Endothelial cell of umbilical vein (primary cell): ENCODE measurements at places on chromosomes 2 and 18. TPM values are rescaled to one million over a fixed set of nuclear protein-coding genes. Genes with fewer than 3 reads are reported as not detected.
A peak's percentile ranks its signal among the peaks of the same experiment; 100 is the strongest.

DNA sequence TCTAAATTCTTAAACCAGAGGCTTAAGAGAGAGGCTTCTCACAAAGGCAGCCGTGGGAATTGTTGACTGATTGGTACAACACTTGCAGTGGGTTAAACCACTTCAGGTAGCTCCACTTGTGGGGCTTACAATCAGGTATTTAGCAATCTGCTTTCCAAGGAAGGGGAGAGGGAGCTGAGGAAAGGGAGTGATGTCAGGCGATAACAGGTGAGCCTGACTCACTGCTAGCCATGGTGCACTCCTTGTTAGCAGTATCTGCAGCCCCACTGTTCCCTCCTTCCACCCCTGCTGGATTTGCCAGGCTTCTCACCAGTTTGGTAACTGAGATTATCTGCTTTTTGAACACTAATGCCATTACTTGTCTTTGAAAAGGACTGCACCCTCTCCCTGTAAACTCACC is 1056.7 kb upstream of the FANCL start:
- DNase-seq = no peak

GRCh38 chr2:75959724-75960471 is 249.2 kb upstream of the GCFC2 start:
- DNase-seq = no peak

GRCh38 chr2:241933179-241933911 is 63.8 kb downstream of the RTP5 start:
- no peak for DNase-seq

DNA sequence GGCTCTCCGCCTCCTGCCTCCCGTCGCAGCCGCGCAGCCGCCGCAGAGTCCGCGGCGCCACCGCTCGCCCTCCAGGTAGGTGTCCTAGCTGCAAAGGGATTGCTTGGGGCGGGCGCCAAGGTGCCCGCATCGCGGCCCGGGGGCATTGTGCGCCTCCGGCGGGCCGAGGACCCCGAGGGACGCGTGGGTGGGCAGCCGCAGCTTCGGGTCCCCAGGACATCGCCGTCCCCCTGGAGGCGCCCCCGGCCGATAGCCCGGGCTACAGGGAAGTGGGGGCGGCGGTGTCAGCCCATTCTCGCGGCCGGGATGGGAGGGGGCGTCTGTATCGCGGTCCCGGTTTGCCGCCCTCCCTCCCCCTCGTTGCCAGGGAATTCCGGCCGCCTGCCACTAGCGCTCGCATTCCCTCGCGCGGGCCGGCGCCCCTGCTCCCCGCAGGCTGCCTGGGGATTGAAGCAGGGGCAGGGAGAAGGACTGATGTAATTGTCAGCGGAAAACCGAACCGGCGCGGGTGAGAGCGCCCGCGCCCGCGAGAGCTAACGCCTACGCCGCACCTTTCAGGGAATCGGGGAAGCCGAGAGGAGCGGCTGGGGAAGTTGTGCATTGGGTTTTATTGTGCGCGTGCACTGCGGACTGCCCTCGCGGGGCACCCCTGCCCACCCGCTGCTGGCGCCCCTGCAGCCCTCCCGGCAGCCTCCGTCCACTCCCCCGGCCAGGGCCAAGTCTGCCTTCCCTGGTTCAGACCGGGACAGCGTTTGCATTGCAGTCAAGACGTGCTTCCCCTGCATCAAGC is 483 bp downstream of the OSBPL6 start:
- peak; percentile 71 for DNase-seq

GRCh38 chr2:86562485-86562921 is 740 bp downstream of the CHMP3 start:
- no peak for DNase-seq

DNA sequence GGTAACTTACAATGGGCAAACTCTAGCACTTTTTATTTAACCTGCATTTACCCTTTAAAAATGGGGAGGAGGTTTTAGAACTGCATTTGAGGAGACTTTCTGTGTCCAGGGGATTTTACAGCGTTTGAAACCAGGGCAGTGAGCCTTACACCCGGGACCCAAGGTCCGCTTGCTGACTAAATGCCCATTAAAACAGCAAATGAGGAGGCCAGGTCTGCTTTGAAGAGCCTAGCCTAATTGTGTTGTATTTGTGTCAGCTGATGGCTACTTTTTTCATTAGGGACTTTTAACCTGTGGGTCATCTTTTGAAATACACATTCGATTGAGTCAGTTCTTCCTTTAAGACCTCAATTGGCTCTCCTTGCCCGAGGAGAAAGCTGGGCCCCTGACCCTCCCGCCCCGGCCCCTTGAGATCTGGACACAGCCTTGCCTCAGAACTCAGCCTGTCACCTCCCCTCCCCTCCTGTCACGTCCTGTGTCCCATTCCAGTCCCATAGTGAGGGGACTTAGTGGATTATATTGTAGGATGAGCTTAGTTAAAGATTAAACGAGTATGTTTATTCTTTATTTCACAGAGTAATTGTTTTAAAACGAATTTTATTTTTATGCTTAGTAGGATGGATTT is 69.0 kb downstream of the KLHL29 start:
- DNase-seq = no peak

DNA sequence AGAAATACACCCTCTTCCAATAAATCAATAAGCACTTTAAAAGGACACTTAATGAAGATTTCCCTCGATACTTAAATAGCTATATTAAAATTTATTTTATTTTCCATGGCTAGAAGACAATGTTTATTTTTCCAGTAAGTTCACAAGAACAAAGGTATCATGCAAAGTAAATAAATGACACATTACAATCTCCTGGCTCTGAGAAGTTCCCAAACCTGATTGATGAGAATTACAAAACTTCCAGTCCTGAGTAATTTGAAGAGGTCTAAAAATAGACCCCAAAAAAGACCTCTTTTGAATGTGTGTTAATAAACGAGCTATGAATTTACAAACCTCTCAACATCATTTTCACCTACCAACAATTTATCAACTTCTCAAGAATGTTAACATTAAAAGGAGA is 1.5 kb upstream of the PEX13 start:
- DNase-seq = no peak

- no peak for DNase-seq
Observed at GRCh38 chr2:96860065-96861029, 2.5 kb upstream of the ANKRD39 start.

DNA sequence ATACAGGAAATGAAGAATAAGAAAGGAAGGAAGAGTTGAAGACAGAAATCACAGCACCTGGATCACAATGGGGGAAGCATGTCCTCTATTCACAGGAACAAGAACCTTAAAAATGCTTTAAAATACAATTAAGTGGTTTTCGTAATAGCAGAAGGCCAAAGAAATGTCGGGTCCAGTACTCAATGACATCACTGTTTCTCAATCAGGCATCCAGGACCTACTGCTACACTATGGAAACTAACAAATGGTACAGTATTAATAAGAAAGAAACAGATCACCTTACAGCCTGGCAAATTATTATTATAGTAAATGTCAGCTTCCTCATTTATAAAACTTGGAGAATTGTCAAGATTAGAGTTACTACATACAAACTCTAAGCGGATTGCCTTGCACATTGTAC is 15.8 kb downstream of the HNRNPLL start:
- DNase-seq = no peak

GRCh38 chr18:55289775-55290174 is 298.2 kb downstream of the TCF4 start:
- no peak for DNase-seq

DNA sequence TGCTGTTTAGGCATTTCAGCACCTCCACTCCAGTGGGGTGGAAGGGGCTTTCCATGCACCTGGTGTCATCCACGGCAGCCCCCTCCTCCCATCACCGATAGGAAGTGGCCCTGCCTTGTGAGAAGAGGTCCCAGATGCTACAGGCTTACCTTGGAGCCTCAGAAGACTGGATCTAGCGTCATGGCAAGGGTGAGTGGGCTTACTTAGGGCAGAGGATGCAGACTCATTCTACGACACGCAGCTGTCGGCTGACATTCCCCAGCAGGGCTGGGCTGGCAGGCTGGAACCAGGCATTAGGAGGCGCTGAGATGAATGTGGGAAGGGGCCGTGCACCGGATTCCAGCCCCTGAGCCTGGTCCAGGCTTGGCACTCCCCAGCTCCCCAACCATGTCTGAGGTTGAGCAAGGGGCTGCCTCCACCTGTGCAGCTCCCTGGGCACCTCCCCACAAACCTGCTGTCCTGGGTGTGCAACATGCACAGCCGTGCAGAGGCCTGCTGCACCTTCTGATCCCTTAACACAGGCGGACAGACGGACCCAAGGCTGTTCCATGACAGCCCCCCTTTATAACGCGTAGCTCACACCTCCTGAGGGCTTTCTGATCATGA is 1.7 kb upstream of the PRLH start:
- no peak for DNase-seq

DNA sequence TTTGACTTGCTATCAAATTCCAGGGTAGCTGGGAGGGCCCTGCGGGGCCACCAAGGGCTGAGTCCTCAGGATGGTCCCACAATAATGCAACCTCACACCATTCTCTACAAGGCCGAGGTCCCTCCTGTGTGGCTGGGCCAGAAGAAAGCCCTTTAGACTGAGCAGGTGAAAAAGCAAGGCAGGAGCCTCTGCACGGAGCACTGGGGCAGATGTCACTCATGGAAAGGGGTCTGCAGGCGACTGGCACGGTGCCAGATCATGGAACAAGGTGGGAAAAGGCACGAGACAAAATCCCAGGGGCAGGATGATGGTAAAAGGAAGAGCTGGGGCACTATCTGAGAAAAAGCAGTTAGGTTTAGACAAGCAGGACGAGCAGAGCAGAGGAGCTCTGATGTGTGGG is 16.1 kb downstream of the HJURP start:
- no peak for DNase-seq

- DNase-seq = no peak
Observed at GRCh38 chr18:49658823-49659404, 97.1 kb downstream of the LIPG start.

GRCh38 chr2:123791207-123791606 is 233.9 kb upstream of the CNTNAP5 start:
- no peak for DNase-seq

C2orf92 gene
- total RNA-seq = 4.2 and 7.9 TPM in 2 replicates

CPLX4 gene
- not detected in 2 replicates for total RNA-seq

CD8B2 gene
- not detected in 2 replicates for total RNA-seq
